ENCODE measurements at places on chromosomes 3 and 15.

DNA sequence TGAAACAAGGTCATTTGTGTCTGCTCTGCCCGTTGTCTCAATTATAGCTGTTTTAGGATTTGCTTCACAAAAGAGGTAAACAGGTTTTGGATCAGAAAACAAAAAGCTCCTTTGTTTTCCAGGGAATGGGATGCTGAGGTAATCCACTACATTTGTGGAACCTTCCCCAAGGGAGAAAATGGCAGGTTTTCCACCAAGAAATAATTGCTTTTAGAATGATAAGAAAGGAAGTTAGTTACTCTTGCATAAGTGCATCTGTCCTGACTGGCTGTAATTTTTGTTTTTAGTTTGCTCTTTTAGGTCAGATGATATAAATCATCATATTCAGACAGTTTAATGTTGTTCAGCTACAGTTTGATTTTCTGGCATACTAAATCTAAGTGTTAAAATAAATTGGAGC, 198.5 kb upstream of the COL8A1 start:
- no peak for DNase-seq

GRCh38 chr3:106333911-106334618, 465.3 kb upstream of the CBLB start:
- no peak for DNase-seq

- no peak for DNase-seq
Measured at GRCh38 chr15:30990446-30991254, 778 bp downstream of the MTMR10 start.

DNA sequence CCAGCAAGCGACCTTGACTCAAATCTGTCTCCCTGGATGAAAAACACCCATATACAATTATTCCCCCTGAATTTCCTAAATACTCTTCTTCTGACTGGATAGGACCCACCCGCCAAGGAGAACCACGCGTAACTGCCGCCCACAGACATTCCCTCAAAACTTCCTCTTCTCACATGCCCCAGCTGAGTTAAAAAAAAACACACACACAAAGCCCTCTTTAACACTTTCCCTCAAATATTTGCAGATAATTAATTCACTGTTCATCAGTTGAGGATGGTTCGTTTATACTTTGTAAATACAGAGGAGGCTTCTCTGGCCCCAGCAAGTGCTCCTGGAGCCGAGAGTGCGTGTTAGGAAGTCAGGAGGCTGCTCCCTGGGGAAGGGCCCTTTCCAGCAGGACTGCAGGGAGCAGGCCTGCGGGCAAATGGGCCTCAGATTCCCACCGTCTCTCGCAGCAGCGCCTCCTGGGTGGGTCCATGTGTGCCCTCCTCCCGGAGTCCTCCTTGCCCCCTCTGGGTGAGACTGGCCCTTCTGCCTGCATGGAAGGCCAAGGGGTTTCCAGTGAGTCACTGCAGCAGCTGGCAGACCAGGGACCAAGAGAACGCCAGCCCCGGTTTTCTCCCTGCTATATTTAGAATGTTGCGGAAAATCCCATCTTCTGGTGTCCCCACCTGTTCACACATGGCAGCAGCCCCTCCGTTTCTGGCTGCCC, 46.8 kb downstream of the MGLL start:
- peak; percentile 45 for DNase-seq

DNA sequence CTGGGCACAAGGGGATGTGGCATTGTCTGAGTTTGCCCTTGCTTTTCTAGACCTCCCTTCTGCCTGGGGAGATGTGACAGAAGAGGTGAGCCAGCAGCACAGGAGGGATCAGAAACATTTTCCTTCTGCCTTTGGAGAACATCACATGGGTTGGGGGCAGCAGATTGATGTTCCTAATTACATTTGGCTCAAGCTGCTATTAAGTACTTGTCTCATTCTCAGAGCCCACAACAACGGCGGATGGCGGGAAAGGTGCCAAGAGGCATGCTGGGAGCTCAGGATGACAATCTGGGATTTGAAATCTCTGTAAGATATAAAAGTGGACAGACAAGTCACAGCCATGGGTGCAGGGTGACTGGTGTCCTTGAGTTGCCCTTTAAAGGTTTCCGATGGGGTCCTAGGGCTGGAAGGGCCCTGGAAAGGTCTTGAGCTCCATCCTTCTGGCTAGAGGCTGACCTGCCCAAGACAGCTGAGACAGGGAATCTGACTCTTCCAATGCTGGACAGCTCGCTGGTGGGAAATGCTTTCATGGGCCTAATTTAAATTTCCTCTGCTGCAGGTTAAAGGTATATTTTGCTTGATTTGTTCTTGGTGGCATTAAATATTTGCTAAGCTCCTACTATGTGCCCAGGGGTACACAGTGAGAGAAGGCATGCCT, 2.4 kb upstream of the CORO2B start:
- DNase-seq, result no peak

DNA sequence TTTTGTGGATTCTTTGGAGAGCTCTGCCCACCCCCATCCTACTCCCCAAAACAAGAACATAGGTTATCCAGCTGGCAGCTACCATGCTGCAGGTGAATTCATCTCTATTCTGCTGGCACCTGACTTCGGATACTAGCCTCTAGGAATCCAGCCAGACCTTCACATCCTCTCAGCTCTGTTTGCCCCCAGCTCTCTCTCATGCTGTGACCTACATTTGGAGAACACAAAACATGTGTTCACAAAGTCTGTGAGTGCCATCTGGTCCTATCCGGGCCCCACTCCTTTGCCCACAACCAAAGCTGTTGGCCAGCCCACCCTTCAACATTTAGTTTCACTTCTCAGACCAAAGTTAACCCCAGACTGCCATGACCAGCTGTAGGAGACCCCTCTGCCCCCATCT, 89.4 kb upstream of the C3orf80 start:
- DNase-seq, result no peak

GRCh38 chr3:73604451-73604850, 20.3 kb downstream of the PDZRN3 start:
- no peak for DNase-seq

DNA sequence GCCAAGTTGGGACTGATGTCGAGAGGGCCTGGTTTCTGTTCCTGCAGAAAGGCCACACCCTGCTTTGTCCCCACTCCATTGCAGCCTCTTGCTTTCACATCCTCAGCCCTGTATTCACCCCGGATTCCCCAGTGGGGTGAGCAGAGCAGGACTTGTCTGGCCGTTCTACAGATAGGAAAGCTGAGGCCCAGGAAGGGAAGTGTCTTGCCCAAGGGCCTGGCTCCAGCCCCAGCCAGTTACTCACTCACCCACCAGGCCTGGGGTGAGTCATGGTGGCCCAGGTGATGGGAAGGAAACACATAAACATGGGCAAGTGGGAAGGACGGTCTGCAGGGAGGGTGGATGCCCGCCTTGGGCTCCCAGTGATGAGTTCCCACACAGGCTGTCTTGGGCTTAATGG, 6.1 kb upstream of the DUSP7 start:
- DNase-seq, result peak; percentile 86

GRCh38 chr3:174438501-174439145, 420.5 kb upstream of the NAALADL2 start:
- DNase-seq, result no peak

DNA sequence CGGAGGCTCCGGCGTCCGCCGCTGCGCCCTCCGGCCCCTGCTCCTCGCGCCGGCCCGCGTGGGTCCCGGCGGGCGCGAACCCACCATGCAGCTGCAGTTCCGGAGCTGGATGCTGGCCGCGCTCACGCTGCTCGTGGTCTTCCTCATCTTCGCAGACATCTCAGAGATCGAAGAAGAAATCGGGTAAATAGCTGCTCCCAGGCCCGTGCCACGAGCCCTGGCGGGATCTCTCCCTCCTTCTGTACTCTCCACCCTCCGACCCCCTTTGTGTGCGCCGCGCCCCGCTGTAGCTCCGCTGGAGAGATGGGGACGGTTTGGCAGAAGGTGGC, 263 bp downstream of the ST8SIA2 start:
- no peak for DNase-seq

DNA sequence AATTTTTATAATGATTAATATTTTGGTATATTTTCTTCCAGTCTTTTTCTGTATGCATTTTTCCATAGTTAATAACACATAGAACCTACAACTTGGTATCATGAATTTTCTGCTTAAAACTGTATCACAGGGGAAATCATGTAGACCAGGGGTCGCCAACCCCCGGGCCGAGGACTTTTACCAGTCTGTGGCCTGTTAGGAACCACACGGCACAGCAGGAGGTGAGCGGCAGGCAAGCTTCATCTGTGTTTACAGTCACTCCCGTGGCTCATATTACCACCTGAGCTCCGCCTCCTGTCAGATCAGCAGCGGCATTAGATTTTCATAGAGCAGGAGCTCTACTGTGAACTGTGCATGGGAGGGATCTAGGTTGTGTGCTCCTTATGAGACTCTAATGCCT, 54.7 kb downstream of the RPL22L1 start:
- DNase-seq, result no peak

DNA sequence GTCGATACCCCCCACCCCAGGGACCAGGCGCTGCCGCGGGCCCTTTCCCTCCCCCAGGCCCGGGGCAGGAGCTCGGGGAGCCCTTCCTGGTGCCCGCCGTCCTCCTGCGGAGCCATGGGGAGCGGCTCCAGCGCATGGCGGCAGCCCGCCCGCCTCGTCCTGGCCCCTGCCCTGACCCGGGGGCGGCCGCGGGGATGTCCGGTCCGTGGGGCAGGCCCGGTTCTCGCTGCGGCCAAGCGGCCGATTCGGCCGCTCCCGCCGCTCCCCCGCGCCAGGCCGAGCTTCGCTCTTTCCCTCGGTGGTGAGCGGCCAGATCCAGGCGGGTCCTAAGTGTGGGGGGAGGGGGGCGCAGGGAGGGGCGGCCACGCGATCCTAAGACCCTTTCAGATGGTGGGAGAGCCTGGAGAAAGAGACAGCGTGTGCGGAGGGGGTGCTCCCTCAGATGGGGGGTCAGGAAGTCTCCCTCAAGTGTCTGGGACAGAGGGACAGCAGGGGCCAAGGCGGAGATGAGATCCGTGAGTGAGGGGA, 1.3 kb downstream of the NEIL1 start:
- peak; percentile 48 for DNase-seq

GRCh38 chr15:76752549-76752948, 152.6 kb downstream of the SCAPER start:
- DNase-seq, result no peak

DNA sequence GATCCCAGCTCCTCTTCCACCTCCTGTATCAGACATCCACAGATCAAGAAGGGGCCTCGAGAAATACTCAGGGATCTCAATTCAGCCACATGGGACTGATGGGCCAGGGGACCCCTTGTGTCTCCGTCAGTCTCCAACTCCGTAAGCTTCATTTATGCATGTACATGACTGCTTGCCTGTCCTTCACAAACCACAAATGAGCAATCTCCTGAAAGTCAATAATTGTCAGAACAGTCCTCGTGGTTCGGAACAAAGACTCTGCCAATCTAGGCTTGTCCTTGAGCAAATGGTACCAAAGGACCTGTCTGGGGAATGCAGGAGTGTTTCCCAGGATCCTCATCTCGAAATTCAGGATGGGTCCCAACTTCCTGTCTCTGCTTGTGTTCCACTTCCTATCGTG, 20.8 kb downstream of the SLC12A8 start:
- no peak for DNase-seq

DNA sequence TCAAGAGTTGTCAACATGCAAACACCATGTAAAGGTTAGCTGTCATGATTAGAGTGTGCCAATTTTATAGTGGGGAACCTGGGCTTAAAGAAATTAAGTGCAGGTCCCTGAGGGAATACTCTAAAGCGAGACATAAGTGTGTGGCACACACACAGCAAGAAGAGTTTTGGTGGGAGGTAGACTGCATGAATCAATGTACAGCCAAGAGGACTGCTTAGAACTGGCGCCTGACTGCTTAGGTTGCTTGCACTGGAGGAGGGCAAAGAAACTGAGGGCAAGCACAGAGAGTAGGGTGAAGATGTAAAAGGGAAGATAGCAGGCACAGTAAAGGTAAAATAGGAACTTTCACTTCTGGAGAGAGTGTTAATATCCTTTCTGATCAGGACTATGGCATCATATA, 184.9 kb downstream of the SOX2 start:
- DNase-seq, result no peak

- no peak for DNase-seq
Measured at GRCh38 chr3:192413461-192413860, 313.9 kb downstream of the FGF12 start.

GRCh38 chr3:171021377-171021776, 5.1 kb downstream of the SLC2A2 start:
- DNase-seq, result no peak

- DNase-seq, result peak; percentile 22
Measured at GRCh38 chr3:18153571-18154173, 271.5 kb downstream of the SATB1 start.

DNA sequence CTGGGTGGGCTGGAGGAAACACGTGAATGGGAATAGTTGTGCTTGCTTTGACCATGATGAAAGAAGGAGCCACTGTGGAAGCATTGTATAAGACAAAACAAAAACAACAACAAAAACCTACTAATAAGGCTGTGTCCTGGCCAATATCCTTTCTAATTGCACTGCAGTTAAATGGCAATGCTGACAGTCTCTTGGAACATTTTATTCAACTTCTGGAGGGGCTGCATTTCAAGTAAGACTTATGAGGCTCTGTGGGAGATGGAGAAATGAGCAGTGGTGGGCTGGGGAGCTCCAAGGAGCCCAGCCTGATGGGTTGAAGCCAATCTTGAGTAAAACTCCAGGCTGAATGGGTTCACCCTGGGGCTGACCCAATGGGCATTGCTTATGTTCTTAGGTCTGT, 99.8 kb upstream of the ROPN1 start:
- DNase-seq, result no peak
